ENCODE measurements at places on chromosomes 6 and 20.

GRCh38 chr20:41650231-41650948 is 32.2 kb upstream of the CHD6 start:
- no peak for DNase-seq

- DNase-seq: no peak
These were observed 76.2 kb downstream of the SMOC2 start for GRCh38 chr6:168516944-168517741.

DNA sequence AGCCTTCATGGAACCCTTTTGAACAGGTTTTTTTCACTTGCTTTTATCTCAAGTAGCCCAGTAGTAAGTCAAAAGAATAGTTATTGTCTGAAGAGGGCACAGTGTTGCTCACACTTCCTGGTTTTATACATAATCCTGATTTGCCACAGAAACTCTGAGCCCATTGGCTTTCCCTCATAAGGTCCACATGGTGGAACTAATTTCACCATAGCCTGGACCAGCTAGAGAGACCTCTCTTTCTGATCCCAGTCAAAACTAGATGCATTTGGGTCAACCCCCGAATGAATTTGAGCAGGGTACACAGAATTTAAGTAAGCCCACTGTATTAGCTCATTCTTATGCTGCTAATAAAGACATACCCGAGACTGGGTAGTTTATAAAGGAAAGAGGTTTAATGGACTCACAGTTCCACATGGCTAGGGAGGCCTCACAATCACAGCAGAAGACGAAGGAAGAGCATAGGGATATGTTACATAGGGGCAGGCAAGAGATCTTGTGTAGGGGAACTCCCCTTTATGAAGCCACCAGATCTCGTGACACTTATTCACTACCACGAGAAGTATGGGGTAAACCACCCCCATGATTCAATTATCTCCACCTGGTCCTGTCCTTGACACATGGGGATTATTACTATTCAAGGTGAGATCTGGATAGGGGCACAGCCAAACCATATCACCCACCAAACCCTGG is 6.2 kb downstream of the RWDD2A start:
- no peak for DNase-seq

DNA sequence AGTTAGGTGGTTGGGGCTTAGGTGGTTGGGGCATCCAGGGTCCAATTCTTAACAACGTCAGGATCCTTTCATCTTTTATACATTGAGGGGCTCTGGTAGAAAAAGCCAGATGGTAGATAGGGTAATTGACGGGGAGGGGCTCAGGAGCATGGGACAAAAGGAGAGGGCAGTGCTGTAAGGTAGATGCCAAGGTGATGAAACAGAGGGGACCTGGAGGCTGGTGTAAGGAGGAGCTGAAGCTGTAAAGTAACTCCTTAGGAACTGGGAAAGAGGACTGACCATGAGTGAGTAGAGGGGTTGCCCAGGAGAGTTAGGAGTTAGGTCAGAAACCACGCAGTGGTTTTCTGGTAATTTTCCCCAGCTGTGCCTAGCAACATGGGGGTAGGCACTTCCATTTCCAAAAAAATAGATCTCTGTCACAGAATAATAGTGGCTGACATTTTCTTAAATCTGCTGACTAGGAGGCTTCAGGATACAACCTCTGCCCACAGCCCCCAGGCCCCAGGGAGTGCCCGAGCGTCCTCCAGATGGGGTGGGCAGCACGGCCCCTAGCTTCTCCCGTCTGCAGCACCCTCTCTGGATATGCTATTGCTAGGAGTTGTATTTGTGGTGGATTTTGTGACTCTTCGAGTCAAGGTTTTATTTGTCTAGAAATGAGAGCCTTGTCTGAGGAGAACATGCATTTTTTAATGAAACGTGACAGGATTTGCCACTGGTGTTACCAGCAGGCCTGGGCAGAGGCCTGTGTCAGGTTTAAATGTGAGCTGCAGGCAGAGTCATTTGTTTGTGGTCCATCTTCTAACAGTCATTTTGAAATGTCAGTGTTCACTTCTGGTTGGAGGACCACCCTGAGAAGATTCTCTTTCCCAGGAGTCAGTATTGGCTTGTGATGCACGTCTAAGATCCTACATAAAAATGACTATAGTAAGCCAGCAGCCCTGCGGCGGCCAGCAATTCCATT is 44.6 kb downstream of the TULP4 start:
- no peak for DNase-seq

GRCh38 chr6:113187661-113188060 is 669.5 kb upstream of the MARCKS start:
- no peak for DNase-seq

- DNase-seq: no peak
These were observed 99.3 kb downstream of the LRRC1 start for GRCh38 chr6:53894091-53894490.

GRCh38 chr6:131213501-131213990 is 78.3 kb downstream of the AKAP7 start:
- no peak for DNase-seq

- no peak for DNase-seq
These were observed 129.4 kb downstream of the MAP7 start for GRCh38 chr6:136420853-136421252.

- peak; percentile 90 for DNase-seq
These were observed 2.2 kb downstream of the QKI start for GRCh38 chr6:163416557-163417253.

GRCh38 chr6:142884214-142885035 is 60.6 kb downstream of the HIVEP2 start:
- DNase-seq: no peak

GRCh38 chr20:13238001-13238653 is 17.1 kb downstream of the ISM1 start:
- DNase-seq: no peak

GRCh38 chr6:16238963-16239797 is 793 bp downstream of the GMPR start:
- no peak for DNase-seq

GRCh38 chr6:13807696-13808095 is 6.7 kb downstream of the MCUR1 start:
- DNase-seq: no peak

GRCh38 chr6:64046746-64047208 is 411.2 kb downstream of the PHF3 start:
- no peak for DNase-seq

- DNase-seq: peak; percentile 75
These were observed 53.9 kb upstream of the LAMP5 start for GRCh38 chr20:9460518-9460917.

DNA sequence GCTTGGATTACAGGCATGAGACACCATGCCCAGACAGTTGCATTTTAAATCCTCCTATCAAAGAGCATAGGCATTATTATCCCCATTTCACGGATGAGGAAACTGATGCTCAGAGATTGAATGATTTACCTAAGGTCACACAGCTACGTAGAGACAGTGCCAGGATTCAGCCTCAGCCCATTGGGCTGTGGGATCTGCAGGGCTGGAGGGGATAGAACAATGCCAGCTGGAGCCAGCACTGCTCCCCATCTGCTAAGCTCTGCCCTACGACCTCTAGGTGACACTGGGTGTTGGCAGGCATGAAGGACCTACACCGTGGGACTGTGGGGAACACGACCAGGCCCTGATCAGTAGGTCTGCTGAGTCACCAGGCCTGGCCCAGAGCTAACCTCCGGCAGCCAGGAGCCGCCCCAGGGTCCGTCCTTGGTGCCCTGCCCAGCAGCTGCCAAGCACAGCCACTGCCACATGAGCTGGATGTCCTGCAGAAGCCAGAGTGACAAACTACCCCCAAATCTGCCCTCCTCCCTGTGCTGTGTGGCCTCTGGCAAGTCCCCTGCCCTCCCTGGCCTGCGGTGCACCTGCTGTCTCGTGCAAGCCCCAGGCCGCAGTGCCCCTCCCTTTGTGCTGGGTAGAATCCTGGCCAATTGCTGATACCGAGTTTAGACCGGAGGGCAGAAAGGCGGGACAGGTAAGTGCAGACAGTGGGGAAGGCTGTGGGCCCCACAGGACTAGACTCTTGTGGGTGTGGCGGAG is 47.6 kb upstream of the PTGIS start:
- DNase-seq: no peak

DNA sequence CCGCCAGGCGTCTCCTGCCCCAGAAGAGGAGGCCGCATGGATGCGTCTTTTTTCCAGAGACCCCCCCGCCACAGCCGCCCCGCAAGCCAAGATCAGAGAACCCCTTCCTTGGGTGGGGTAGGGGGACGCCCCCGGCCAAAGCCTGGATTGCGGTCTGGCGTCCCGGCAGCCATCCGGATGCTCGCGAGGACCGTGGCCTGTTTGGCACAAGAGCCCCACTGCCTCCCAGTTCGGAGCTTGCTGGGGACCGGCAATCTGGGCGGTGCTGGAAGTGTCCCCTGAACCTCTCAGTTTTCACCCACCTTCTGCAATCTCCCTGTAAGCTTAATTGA is 924 bp downstream of the FAM162B start:
- DNase-seq: no peak

DNA sequence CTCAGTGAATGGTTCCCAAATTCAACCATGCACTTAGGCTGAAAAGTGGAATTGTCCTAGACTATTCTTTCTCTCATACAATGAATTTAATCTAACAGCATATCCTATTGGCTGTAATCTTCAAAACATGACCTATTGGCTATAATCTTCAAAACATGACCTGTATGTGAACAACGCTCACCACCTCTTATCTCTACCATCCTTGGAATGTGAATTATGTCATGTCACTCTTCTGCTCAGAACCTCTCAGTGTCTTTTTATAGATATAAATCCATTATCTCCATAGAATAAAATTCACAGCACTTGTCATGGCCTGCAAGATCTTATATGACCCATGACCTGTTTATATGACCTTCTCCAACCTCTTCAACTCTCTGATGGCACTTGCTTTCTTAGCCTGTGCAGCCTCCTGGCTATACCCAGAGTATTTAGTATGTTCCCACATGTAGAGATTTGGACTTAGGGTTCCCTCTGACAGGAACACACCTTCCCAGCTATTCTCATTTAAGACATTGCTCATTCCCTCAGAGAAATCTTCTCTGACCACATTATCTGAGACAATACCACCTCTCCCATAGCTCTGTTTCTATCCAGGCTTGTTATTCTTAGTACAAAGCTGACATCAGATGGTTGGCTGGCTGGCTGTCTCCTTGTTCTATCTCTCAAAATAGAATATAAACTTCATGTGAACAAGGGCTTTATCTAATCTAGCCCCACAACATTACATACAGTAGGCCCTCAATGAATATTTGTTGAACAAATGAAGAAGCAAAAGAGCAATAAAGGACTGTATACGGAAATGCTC is 275.0 kb upstream of the PREP start:
- no peak for DNase-seq
